Left ventricle myocardium inferior (tissue), 1 donor: ENCODE measurements at places on chromosomes 12 and 14.

- no peak for DNase-seq
Observed at GRCh38 chr12:14958361-14959125, 2.9 kb downstream of the ARHGDIB start.

DNA sequence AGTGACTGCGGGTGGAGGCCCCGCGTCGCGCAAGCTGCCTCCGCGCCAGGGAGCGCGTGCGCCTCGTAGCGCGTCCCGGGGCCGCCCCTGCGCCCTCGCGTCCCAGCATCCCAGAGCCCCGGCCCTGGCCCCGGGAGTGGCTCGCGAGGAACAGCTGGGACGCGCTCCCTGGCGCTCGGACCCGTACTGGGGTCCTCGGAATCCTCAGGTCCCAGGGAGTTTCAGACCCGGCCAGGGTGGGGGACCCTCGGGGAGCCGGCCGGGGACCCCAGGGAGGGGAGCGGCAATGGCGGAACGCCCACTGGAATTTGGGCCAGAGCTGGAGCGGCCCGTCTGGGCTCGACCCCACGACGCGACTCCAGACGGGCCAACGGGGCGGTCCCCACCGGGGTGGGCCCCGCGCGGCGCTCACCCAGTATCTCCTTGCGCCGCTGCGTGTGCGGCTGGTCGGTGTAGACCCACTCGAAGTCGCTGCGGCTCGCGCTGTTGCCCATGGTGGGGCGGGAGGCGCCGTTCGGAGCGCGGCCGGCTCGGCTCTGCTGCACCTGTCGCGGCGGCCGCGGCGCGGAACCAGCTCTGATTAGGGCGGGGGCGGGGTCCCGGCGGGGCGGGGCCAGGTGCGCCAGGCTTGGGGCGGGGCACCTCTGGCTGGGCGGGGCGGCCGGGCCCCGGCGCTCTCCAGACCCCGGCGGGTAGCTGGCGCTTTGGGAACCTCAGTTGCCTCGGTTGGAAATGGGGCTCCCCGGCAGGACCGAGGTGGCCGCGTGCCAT is at the start of gene DEGS2:
DEGS2 (minus strand) TSS at position 552 of the 771 bp plus-strand sequence; CDS start at position 494, 58 bp downstream.
- no peak for DNase-seq

DNA sequence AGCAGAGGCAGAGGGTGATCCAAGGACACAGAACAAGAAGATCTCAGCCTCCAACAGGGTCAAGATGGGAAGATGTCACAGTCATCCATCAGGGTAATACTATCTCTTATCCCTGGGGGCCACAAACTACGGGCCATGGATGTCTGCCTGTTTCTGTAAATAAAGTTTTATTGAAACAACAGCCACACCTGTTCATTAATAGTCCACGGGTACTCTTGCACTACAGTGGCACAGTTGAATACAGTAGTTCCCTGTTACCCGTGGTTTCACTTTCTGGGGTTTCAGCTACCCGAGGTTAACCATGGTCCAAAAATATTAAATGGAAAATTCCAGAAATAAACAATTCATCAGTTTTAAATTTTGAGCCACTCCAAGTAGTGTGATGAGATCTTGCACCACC is 65.9 kb downstream of the BCL11B start:
- no peak for DNase-seq

DNA sequence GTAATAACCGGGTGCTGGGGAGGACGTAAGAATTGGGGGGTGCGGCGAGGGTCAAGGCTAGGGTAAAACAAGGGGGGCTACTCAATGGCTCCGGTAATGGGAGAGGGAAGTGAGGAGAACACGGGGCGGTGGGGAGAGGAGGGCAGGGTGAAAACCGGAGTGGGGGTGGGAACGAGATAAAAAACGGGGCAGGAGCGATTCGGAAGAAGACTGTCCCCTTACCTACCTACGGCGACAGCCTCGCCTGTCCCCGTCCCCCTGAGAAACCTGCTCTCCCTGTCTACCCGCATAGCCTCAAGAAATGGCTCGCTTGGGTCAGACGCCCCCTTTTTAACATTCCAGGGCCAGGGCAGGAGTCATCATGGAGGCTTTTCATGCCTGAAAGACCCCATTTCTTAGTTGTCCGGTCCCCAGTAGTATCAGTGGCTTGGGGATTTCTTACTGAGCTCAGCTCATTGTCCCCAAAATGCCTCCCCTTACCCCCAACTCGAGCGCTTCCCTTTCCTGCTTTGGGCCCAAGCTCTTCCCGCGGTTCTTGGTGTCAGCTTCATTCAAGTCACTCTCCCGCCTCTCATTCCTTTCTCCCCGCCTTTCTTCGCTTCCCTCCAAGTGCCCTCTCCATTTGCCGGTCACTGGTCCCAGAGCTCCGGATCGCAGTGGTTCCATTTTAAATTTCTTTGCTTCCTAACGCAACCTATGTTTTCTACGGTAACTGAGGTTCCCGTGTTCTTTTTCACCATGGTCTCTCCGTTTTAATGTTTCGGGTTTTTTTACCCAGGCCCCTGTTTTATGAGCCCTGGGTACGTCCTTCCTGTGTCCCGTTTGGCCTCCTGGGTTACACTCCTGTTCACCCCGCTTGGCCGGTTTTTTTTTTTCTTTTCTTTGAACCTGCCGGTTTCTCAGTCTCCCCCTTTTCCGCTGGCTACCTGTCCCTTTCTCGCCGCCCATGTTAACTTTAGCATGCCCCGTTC is 1.2 kb upstream of the WSB2 start:
- DNase-seq: peak; percentile 29

DNA sequence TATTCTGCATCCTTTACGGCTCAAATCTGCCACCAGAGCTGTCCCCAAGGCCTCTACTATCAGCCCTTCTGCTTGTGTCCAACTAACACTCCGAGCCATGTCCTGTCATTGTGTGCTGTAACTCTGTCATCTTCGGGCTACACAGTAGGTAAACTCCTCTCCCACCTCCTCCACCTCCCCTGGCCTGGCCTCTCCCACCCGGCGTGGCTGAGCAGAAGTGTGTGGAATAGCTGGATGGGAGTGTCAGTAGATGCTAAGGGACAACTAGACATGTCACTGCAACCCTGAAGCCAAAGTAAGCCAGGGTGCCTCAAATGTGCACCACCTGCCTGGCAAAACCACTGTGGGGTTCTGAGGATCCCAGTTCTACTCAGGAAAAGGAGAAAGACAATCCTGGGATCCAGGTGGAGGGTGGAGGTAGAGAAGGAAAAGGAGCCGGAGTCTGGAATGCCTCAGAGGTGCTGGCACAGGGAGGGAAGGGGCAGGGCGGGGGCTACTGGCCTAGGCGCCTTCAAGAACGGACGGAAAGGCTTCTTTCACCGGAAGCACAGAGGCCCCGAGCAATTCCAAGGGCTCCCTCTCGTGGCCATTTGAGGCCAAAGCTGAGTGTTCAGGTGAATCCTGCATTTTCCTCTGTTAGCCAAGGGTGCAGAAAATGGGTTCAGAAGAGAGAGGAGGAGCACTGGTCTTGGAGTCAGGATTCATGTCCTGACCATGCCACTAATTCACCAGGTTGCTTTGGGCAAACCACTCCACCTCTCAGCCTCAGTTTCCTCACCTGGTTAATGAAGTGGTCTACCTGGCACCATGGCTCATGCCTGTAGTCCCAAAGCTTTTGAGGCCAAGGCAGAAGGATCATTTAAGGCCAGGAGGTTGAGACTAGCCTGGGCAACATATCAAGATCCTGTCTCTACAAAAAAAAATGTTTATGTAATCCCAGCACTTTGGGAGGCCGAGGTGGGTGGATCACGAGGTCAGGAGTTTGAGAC is 20.5 kb upstream of the FAM181A start:
- no peak for DNase-seq

DNA sequence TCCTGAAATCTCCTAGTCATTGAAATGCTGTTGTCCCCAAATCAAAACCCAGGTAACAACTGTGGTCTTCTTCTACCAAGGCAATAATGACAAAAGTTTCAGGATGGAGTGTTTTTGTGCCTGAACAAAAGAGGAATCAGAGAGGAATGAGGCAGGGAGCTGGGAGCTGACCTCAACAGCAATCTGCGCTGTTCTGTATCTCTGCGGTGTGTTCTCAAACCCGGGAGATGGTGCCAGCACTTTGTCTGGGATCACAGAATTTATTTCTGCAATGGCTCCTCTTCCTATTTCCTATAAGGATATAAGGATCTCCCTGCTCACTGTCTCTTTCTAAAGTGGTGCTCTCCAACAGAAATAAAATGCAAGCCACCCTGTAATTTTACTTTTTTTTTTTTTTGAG is 449 bp upstream of the GLT8D2 start:
- no peak for DNase-seq
